ENCODE measurements at places on chromosomes 13 and 19.
A peak's percentile ranks its signal among the peaks of the same experiment; 100 is the strongest.

- no peaks in the 10 kb centered on the region for H3K27me3 ChIP-seq
- no peak overlapping the region for H3K4me3 ChIP-seq
- no peak overlapping the region for H3K27ac ChIP-seq
- no peaks in the 10 kb centered on the region for H3K36me3 ChIP-seq
- H3K4me1 ChIP-seq: no peaks in the 10 kb centered on the region
These were observed 71.2 kb downstream of the MYO16 start for GRCh38 chr13:108700422-108701170.

DNA sequence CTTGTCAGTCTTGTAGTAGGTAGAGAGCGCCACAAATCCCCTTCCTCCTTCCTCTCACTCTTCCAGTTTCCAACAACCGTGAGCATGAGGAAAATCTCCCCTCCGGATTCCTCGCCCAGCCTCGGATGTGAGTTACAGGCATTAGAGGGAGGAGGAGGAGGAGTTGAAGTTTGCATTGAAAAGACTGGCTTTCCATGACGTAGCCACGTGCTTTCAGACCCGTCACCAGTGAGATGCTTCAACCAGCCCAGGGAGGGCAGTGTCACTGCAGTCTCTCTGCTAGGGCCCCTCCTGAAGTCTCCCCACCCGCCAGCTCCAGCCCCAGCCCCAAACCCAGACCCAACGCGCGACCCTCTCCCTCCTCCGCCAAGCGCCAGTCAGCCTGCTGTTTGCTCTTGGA, 442 bp upstream of the FGF14 start:
- peaks cover 18% of the 10 kb centered on the region for H3K4me1 ChIP-seq
- H3K4me3 ChIP-seq: peak overlapping the region; percentile 56
- no peak for DNase-seq
- peak overlapping the region; percentile 20 for H3K27ac ChIP-seq
- H3K27me3 ChIP-seq: no peaks in the 10 kb centered on the region
- no peaks in the 10 kb centered on the region for H3K36me3 ChIP-seq

- H3K4me1 ChIP-seq: no peaks in the 10 kb centered on the region
- no peak overlapping the region for H3K27ac ChIP-seq
- H3K4me3 ChIP-seq: no peak overlapping the region
- H3K36me3 ChIP-seq: no peaks in the 10 kb centered on the region
- H3K27me3 ChIP-seq: no peaks in the 10 kb centered on the region
These were observed 1004.3 kb downstream of the SLITRK5 start for GRCh38 chr13:88675347-88675996.

DNA sequence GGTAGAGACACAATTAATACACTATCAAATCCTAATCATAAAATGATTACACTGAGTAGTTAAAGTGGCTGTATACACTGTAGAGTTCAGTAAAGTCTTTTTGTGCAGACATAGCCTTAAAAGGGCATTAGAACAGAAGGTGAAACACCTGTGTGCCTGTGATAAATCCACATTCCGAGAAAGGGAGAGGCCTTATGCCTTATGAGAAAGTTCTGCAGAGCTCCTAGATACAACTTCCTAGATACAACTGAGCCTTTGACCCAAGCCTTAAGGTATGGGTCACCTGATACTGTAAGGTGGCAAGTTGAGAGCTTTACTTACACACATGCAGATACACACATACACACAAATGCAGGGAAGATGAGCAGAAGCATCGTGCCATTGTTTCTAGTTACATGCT, 6.3 kb downstream of the SERP2 start:
- no peak overlapping the region for H3K4me3 ChIP-seq
- no peak overlapping the region for H3K27ac ChIP-seq
- no peak for DNase-seq
- H3K27me3 ChIP-seq: no peaks in the 10 kb centered on the region
- H3K4me1 ChIP-seq: no peaks in the 10 kb centered on the region
- H3K36me3 ChIP-seq: no peaks in the 10 kb centered on the region

GRCh38 chr19:19405971-19406877, 749 bp downstream of the GATAD2A start:
- no peak for DNase-seq
- peak overlapping the region; percentile 83 for H3K27ac ChIP-seq
- peaks cover 65% of the 10 kb centered on the region for H3K4me1 ChIP-seq
- H3K27me3 ChIP-seq: no peaks in the 10 kb centered on the region
- H3K36me3 ChIP-seq: no peaks in the 10 kb centered on the region

GRCh38 chr19:2127758-2128157, 23.6 kb downstream of the AP3D1 start:
- H3K36me3 ChIP-seq: no peaks in the 10 kb centered on the region
- no peak overlapping the region for H3K4me3 ChIP-seq
- no peaks in the 10 kb centered on the region for H3K27me3 ChIP-seq
- no peak for DNase-seq
- no peak overlapping the region for H3K27ac ChIP-seq

- H3K4me1 ChIP-seq: peaks cover 52% of the 10 kb centered on the region
- H3K36me3 ChIP-seq: no peaks in the 10 kb centered on the region
- H3K27me3 ChIP-seq: no peaks in the 10 kb centered on the region
- H3K27ac ChIP-seq: no peak overlapping the region
These were observed 28.4 kb downstream of the UBAC2 start for GRCh38 chr13:99228737-99229691.

- H3K27me3 ChIP-seq: no peaks in the 10 kb centered on the region
- no peaks in the 10 kb centered on the region for H3K4me1 ChIP-seq
- DNase-seq: no peak
- H3K27ac ChIP-seq: no peak overlapping the region
- no peak overlapping the region for H3K4me3 ChIP-seq
These were observed 391.2 kb downstream of the KLF12 start for GRCh38 chr13:73742982-73743381.

- DNase-seq: no peak
- H3K27me3 ChIP-seq: no peaks in the 10 kb centered on the region
- H3K4me3 ChIP-seq: peak overlapping the region; percentile 67
- peak overlapping the region; percentile 100 for H3K27ac ChIP-seq
- H3K4me1 ChIP-seq: peaks cover 42% of the 10 kb centered on the region
These were observed 2.2 kb upstream of the USPL1 start for GRCh38 chr13:30615481-30615865.

GRCh38 chr19:13129384-13129783, 11.3 kb downstream of the NACC1 start:
- no peak for DNase-seq
- no peaks in the 10 kb centered on the region for H3K27me3 ChIP-seq
- no peaks in the 10 kb centered on the region for H3K36me3 ChIP-seq
- H3K4me3 ChIP-seq: no peak overlapping the region

- H3K4me1 ChIP-seq: no peaks in the 10 kb centered on the region
- H3K4me3 ChIP-seq: no peak overlapping the region
- no peak for DNase-seq
- no peaks in the 10 kb centered on the region for H3K36me3 ChIP-seq
- H3K27ac ChIP-seq: no peak overlapping the region
- H3K27me3 ChIP-seq: no peaks in the 10 kb centered on the region
These were observed 52.5 kb downstream of the POSTN start for GRCh38 chr13:37546087-37546486.

- H3K36me3 ChIP-seq: no peaks in the 10 kb centered on the region
- H3K4me1 ChIP-seq: peaks cover 12% of the 10 kb centered on the region
- peak overlapping the region; percentile 86 for H3K27ac ChIP-seq
- H3K4me3 ChIP-seq: no peak overlapping the region
- DNase-seq: no peak
These were observed 7.6 kb downstream of the DNAJB1 start for GRCh38 chr19:14510311-14511228.

- no peaks in the 10 kb centered on the region for H3K27me3 ChIP-seq
- H3K36me3 ChIP-seq: no peaks in the 10 kb centered on the region
- no peak overlapping the region for H3K27ac ChIP-seq
- peak; percentile 54 for DNase-seq
- H3K4me3 ChIP-seq: no peak overlapping the region
These were observed 7.2 kb downstream of the GJB2 start for GRCh38 chr13:20185366-20186056.

GRCh38 chr19:8641908-8642547, 11.6 kb downstream of the NFILZ start:
- DNase-seq: no peak
- no peaks in the 10 kb centered on the region for H3K4me1 ChIP-seq
- H3K27ac ChIP-seq: no peak overlapping the region
- no peaks in the 10 kb centered on the region for H3K27me3 ChIP-seq

- no peak for DNase-seq
- no peaks in the 10 kb centered on the region for H3K27me3 ChIP-seq
- H3K27ac ChIP-seq: no peak overlapping the region
- H3K4me3 ChIP-seq: no peak overlapping the region
- no peaks in the 10 kb centered on the region for H3K4me1 ChIP-seq
- peaks cover 23% of the 10 kb centered on the region for H3K36me3 ChIP-seq
These were observed 7.9 kb upstream of the ELL start for GRCh38 chr19:18529782-18530181.
